ENCODE measurements at places on chromosomes 2 and 18.

DNA sequence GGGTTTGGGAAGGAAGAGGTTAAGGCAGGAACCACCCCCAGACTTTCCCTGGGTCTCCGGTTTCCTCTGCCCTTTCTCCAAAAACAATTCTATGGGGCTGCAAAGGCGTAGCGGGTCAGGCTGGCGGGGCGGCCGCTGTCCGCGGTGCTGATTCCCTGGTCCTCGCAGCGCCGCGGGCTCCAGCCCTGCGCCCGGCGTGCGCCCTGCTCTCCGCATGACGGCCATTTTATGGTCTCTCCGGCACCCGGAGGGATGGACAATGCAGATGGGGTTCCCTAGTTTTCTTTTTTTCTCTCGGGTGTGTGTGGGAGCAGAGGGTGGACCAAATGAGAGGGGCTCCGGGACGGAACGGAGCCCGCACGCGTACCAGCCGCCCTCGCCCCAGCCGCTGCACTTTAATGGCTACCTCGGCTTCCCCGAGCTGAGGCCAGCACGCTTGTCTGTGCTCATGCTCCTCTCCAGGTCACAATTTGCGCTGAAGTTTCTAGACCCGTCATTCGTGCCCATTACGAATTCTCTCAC is 1.6 kb downstream of the ST8SIA3 start:
- DNase-seq = peak; percentile 11

DNA sequence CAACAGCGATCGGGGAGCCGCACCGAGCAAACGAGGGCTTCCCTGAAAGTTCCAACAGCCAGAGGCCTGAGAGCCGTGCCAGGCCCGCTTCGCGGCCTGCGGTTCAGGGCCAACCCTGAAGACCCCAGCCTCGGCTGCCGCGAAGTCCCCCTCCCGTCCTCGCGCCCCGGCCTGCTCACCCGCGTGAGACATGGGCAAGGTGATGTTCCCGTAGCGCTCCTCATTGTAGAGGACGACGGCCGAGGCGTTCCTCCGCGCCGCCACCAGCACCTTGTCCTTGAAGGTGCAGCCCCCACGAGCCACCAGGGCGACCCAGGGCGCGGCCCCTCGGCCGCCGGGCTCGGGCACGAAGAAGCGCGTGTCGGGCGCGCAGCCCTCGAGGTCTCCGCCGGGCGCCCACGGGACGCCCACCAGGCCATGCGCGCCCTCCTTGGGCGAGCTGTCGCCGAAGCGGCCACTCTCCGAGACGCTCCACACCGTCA is 510 bp downstream of the RNF149 start:
- DNase-seq = peak; percentile 8

- DNase-seq = no peak
Measured at GRCh38 chr2:171181064-171182049, 20.7 kb upstream of the TLK1 start.

DNA sequence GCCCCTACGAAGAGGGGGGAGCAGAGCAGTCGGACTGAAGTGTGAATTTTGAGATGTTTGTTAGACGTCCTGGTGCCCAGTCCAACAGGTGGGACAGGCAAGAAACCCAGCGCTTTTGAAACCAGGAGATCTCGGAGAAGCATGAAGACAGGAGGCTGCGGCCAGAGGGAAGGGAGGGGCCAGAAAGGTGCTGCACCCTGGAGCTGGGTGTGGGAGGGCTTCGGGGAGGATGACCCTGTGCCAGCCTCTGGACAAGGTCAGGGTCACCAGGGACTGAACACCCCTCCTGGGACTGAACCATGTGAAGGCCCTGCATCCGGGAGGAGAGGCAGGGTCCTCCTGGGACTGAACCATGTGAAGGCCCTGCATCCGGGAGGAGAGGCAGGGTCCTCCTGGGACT is 6.1 kb downstream of the TMEM18 start:
- no peak for DNase-seq

DNA sequence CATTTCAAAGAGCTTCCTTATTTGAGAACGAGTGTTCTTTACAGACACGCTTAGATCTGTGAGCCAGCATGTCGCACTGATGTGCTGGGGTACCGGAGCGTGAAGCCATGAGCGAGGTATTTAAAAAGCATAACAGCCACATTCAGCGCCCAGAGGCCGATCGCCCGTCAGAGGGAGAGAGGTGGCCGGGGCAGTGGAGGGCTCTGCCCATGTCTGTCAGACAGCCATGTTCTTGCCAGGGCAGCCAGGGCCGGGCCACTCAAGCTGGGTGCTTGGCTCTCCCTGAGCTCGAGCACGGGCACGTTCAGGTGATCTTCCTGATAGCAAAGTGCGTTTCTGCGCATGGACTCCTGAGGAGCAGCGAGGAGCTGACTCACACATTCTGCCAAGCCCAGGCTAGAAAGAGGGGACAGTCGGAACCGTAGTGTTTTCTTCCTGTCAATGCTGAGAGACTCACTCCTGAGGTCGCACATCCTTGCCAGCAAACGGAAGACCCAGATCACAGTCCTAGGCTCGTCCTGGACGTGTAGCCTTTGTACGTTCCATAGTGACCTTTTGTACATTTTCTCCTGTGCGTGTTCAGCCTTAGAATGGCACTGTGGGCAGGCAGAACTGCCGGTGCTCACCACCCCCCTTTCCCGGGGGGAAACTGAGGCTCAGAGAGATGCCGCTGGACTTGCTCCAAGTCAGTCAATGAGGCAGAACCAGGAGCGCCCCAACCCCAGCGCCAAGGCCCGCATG is 100.7 kb downstream of the NFATC1 start:
- no peak for DNase-seq

GRCh38 chr18:5463831-5464230 is 80.0 kb downstream of the EPB41L3 start:
- no peak for DNase-seq

GRCh38 chr2:238425979-238426567 is 654 bp upstream of the ASB1 start:
- peak; percentile 81 for DNase-seq

DNA sequence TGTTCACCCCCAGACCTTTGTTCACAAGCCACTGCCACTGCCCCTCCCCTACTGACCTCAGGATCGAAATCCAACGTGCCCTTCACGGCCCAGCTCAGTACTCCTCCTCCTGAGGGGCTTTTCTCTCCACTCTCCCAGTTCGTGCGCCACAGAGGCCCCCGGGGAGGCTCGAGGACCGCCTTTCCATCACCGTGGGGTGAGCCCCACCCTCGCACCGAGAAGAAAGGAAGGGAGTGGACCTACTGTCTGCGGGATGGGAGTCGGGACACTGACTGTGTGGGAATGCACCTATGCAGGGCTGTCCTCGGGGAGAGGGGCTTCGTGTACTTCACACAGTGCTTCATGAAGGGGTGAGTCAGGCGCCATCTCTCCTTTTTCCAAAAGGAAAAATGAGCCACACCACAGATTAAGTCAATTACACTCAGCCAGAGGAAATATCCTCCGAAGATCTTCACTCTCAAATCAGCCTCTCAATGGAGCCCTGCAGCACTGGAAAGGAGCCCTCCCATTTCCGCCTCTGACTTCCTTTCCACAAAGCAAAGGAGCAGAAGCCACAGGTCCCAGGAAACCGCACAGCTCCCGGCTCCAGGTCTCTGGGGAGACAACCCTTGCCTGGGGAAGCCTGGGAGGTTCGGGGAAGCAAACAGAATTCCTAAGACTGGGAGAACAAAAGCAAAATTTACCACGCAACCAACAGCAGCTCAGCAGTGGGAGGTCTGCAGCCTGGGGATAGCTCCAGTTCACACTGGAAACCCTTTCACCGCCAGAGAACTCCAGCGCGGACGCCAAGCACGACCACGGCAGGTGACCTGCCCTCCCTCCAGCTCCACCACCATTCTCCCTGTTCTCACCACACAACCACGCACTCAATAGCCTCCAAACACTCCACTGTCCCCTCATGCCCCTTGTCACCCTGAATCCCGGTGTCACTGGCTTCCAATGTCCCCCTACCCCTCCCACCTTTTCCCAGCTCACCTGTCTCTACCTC is 21.6 kb downstream of the ADCY3 start:
- no peak for DNase-seq

DNA sequence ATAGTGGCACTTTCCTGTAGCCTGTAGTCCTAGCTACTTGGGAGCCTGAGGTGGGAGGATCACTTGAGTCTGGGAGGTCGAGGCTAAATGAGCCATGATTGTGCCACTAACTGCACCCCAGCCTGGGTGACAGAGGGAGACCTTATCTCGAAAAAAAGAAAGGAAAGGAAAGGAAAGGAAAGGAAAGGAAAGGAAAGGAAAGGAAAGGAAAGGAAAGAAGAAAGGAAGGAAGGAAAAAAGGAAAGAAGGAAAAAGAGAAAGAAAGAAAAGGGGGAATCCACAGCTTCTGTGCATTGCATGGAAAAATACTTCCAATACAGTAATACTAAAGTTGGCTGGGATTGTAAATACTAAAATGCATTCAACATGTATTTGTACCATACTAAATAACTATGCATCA is 12.8 kb upstream of the PIK3C3 start:
- DNase-seq = no peak
